GM12865 (cell line): ENCODE measurements at places on chromosomes 16 and 17.

DNA sequence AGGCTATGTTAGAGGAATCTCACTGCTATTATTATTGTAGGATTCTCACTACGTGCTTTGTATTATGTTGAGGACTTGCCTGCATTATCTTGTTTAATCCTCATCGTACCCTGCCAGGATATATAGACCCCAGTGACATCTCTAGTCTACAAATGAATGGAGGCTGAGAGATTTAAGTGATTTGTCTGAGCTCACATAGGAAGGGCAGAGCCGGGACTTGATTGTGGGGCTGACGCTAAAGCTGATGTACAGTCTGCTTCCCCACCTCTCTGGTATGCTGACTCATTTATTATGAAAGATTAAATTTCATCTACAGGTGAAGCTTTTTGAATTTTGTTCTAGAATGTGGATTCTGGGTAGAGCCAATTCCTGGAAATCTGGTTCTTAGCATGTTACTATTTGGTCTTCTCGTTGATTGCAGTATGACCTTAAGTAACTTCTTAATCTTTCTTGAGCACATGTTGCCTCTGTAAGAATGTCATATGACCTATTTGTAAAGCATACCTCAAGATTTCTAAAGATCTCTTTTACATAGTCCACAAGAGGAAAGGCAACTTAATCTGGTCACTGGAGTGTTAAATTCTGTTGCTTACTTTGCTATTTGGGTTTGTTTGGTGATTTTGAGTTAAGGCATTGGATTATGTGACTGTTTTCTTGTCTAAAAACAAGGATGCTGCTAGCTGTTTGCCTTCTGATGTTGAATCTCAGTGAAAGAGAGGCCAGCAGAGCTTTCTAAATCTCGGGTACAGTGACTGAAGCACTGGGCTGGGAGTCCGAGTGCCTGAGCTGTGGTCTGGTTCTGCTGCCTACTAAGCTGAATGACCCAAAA lies 12.4 kb downstream of the METTL9 start:
- DNase-seq, result no peak

- no peak for DNase-seq
These were observed 1.4 kb downstream of the TOM1L1 start for GRCh38 chr17:54902017-54902416.

DNA sequence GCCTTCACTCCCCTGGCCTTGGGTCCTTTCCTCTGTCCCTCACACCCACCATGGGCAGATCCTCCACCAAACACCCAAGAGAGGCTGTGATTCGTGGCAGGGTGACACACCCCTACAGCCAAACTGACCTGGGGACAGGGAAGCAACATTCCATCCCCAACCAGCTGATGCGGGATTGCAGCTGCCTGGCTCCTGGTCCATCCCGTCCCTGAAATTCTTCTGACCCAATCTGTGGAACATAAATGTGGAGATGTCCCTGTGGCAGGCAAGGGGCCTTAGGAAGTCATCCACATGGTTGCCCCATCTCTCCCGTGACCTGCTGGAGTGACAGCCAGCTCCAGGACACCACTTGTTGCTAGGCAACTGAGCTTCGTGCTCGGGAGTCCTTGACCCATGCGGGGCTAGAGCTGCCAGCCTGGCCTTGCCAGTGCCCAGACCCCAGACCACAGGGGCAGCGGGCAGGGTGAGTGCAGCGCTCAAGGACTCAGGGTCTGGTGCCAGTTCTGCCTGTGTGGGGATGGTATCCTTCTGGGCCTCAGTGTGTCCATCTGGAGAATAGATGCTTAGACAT lies 34.0 kb upstream of the CPNE2 start:
- no peak for DNase-seq

- no peak for DNase-seq
These were observed 111.0 kb downstream of the N4BP1 start for GRCh38 chr16:48498769-48499631.

- DNase-seq, result no peak
These were observed 76.1 kb downstream of the FTO start for GRCh38 chr16:53780051-53780450.

DNA sequence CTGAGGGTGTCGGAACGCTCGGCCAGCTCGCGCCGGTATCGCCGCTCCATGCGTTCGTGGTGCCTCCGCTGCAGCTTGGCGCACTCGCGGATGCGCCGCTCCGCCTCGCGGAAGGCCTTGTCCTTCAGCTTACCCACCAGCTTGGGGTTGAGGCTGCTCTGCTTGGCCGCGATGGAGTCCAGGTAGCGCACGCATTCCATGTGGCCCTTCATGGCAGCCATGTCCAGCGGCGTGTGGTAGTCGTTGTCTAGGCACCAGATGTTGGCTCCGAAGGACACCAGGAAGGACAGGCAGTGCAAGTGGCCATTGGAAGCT lies 2.8 kb downstream of the USH1G start:
- DNase-seq, result no peak

GRCh38 chr17:58641887-58642311 lies 49.9 kb downstream of the TEX14 start:
- DNase-seq, result no peak

DNA sequence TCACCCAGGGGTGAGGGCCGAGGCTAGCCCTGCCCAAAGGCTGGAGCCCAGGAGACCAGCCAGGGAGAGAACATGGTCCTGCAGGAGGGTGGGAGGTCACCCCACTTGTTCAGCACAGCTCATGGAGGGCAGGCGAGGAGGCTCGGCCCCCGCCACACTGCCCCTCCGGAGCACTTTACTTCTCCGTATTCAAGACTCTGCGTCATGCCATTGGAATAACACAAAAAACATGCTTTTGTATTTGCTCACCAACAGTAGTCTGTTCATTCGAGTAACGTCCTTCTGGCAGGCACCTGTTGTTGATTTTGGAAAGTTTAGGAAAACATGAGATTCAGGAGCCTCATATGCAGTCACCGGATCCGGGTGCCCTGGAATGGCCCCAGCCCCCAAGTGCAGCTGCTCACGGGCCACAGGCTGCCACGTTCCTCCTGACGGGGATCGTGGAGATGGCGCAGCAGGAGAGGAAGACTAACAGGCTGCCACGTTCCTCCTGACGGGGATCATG lies 81.1 kb upstream of the DNAH17 start:
- no peak for DNase-seq

DNA sequence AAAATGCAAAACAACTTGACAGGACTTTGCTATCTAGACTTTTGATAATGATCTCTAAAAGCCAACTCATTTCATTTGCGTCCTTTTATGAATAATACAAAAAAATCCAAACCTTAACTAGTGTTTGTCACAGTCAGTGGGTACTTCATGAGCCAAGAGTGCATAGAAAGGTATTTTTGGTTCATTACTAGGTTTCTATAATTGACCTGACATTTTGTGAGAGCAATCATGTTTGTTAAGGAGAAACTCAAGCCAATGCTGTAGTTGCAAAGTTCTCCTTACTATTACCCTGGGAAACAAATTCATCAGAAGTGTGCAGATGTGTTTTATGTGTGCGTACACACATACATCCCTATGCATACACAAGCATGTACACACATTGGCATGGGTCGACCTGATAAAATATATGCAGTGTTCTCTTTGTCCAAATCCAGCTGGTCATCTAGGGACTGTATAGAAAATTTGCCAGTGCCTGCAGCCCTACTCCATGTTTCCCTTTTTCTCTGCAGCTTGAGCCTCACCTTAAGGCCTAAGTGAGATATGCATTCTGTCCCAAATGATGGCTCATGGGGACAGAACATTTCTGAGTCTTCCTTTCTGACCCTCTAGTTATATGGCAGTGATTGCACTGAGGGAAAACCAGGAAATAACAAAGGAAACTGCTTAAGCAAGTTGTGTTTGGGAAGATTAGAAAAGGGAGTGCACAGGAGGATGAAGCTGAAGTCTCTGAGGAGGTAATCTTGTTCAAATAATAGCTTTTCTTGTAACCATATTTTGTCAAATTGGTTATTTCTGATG lies 128.1 kb downstream of the CDH13 start:
- no peak for DNase-seq

DNA sequence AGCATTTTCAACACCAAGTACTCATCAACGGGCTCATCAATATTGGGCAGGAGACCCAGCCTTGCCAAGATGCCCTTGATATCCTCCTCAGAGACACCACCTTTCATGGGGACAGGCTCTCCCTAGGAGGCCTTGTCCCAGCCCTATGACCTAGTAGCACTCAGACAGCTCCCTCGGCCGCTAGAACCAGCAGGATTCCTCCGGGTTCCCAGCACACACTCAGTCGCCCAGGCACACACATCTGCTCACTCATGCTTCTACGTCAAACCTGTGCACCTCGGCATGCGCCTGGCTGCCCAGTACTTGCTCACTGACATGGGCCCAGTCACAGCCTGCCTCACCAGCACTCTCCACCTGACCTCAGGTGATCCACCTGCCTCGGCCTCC lies 17.0 kb downstream of the SRCIN1 start:
- no peak for DNase-seq

DNA sequence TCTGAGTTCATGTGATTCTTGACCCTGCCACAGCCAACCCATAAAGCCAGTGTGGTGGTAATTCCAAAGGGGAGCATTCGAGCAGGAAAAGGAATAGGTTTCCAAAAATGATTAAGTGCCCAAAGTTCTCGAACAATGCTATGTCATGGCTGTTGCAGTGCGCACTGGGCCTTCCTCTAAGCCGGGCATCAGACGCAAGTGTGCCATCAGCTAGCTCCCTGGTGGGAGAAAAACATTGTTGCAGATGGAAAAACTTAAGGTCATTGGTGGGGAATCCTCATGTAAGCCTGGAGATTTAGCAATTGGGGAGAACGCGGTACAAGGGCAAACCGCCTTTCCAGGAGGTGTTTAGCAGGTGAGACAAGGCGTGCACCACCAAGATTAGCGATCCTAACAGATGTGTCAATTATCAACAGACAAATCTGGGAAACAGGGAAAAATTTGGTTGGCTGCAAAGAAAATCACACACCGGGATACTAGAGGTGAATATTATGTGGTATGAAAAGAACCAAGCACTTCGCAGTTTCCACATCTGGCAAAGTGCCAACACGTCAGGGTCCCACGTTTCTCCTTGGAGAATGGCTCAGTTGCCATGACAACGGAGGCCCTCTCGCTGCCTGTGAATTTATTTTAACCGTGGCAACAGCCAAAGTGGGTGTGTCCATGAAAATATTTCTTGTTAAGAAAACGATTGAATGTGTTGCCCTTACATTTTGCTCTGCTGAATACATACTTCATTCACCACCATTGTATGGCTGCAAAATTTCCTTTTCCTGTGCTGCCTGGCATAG lies 118.5 kb upstream of the CACNG5 start:
- DNase-seq, result no peak

DNA sequence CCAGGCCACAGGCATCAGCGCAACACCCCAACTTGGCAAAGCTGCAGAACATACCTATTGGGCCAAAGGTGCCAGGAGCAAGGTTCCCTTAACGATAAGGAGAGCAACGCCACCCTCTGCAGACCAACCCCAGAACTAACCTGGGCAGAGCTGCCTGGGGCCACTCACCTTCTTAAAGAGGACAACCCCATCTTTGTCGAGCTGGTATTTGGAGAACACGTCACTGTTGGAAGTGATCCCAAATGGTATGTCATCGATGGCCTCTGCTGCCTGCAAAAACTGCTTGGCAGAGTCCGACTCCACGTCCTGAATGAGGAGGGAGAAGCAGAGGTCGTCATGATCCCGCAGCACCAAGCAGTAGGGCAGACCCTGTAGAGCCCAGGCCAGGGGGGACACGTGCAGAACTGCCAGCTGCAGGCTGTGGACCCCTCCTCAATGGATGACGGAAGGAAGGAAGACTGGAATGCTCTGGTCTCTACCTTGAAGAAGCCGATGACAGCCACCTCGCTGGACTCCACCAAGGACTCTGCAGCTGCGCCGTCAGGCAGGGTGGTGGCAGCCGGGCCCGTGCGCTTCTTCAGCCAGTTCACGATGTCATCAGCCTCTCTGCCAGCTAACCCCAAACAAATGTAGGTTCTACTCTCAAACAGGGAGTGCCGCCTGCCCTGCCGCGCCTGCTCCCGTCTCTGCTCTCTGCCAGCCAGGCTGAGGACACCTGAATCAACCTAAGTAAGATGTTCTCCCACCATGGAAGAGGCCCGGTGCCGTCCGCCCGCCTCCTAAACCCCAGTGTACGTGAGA lies 5.2 kb downstream of the P4HB start:
- DNase-seq, result peak; percentile 13

DNA sequence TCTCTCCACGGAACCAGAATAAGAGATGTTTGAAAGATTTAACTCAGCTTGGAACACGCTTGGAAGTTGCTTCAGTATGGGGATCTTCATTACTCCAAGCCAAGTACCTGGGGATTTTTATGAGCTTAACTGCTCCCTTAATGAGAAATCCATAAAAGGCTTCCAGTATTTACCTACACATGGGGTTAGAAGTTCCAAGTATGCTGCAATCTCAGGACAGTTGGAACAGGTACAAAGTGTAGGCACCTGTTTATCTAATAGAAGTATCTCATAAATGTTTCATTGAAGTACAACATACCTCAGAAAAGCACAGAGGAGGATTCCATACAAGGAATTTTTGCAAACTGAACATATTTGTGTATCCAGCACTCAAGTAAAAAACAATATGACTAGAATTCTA lies 161.6 kb upstream of the PIRT start:
- no peak for DNase-seq

DNA sequence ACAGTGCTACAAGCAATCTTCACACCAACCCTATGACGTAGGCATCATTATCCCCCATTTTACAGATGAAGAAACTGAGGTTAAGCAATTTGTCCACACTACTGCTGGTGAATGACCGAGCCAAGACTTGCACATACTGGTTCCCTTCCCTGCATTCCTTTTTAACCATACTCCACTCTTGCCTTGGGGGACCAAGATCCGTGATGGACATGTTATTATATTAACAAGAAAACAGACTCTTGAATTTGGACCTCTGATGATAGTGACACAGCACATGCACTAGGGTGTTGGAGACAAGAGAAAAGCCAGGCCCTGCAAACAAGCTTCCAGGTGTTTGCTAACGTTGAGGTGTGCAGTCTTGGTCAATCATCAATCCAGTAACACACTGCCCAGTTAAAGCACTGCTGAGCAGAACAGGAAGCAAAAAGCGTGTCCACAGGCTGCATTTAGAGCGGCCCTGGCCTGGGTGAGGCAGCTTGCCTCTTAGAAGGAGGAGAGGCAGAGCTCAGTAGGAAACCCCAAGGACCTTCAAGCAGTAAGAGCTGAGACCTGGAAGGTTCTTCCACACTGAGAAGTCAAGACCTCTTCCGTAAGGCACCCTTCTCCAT lies 36.7 kb downstream of the HNF1B start:
- peak; percentile 6 for DNase-seq

- no peak for DNase-seq
These were observed 731 bp upstream of the EXOC7 start for GRCh38 chr17:76104140-76104895.
